ENCODE measurements at places on chromosomes 7 and 10.

GRCh38 chr7:25221009-25221408, 7.3 kb downstream of the NPVF start:
- DNase-seq: no peak

- no peak for DNase-seq
Measured at GRCh38 chr10:84755311-84755710, 426.9 kb downstream of the CCSER2 start.

GRCh38 chr10:77801474-77802161, 124.9 kb downstream of the DLG5 start:
- DNase-seq: no peak

DNA sequence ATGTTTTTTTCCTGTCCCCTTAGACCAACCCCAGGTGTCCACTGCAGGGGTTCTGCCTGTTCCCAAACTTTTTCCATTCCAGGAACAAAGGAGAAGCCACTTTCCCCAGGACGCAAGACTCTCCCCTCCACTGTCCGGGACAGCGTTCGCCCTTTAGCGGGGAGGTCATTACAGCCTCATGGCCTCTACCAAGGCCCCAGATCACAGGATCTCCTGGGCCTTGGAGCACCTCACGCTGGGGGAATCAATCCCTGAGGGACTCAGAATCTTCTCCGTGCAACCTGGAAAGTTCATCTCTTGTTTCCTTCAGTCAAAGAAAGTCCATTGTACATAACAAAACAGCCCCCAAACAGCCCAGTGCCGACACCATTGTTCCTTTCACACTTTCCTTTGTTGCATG, 41.2 kb downstream of the MKI67 start:
- no peak for DNase-seq

DNA sequence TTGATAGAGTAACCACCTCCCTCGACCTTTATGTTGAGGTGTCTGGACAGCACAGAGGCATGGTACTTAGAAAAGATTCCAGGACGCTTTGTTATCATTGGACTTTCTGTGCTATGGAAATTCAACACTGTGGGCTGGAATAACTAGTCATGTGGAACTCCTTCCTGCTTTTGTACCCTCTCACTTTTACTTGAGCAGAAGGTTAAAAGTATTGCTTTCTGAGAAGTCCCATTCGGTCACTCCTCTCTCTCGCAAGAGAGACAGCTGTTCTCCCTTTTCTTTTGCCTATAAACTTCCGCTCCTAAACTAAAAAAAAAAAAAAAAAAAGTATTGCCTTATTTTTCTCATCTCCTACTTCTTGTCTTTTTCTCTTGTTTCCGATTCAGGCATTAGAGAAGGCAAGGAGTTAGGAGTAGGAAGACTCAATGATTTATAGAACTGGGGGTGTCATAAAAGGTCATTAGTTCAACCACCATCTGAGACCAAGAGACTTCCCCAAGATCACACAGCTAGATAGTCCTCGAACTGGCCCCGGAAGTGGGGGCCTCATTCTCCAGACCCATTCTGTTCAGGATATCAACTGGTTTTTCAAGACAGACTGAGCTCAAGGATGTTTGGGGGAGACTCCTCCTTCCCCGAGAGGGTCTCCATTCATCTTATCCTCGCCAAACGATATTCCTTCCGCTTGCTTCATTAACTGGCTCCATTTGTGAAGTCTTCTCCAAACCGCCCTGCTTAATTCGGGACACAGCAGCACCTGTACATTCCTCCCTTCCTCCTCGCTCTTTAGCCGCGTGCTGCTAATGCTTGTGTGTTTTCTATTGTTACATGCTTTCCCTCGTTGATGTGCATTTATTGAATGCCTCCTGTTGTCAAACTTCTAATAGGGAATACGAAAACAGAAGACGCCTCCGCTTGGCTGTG, 995 bp upstream of the INPP5F start:
- DNase-seq: peak; percentile 77

- no peak for DNase-seq
Measured at GRCh38 chr7:83451501-83452045, 197.4 kb downstream of the SEMA3E start.

- peak; percentile 16 for DNase-seq
Measured at GRCh38 chr7:104179178-104179577, 28.6 kb downstream of the ORC5 start.

GRCh38 chr7:70512761-70513160, 619.2 kb upstream of the GALNT17 start:
- DNase-seq: no peak

DNA sequence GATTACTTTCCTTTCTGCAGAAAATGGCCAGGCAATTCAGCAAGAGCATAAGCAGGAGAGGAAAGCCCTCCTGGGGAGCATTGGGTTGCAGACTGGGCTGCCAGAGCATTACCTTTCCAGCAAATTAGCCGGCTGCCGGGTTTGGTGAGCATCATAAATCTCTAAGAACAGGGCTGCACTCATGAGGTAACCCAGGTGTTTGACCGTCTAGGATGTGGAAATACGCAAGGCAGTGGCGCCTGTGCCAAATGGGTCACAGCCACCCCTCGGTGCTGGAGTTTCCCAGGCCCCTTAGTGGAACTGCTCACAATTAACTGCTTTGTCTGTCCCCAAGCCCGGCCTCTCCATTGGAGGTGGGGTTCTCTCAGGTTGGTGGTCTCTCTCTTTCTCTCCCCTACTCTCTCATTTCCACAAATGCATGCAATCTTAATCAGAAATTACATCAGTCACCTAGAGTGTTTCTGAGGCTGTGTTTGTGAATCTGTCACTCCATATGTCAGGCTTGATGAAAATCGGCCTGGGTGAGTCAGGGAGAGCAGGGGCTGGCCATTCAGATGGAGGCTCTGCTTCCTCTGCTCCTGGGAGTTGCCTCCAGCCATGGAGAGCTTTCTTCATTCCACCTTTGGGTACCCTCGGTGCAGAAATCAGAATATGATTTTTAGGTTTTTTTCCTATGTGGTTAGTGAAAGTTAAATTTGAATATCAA, 26.7 kb downstream of the PTN start:
- DNase-seq: no peak

- DNase-seq: no peak
Measured at GRCh38 chr7:12090757-12091221, 120.3 kb upstream of the TMEM106B start.

- no peak for DNase-seq
Measured at GRCh38 chr10:33217854-33218253, 116.6 kb downstream of the NRP1 start.

- no peak for DNase-seq
Measured at GRCh38 chr10:6177880-6178281, 24.9 kb upstream of the PFKFB3 start.

DNA sequence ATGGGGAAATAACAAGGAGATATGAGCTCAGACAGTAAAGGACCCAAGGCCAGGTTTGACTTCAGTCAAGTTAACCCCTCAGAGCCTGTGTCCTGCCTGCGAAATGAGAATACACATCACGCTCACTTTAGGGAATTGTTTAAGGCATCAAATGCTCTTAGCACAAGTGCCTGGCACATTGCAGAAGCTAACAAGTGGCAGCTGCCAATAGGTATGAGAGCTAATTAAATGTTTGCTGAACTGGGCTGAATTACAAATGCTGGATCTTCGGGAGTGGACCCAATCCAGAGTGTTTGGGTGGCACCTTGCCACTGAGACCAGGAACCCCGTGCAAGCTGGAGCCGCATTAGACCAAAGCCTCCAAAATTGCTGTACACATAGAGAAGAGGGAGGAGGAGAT, 136.8 kb downstream of the C10orf90 start:
- DNase-seq: no peak

- DNase-seq: peak; percentile 81
Measured at GRCh38 chr7:76020031-76020714, 25.8 kb upstream of the TMEM120A start.

GRCh38 chr10:2701802-2702201, 365.5 kb upstream of the PFKP start:
- no peak for DNase-seq

- no peak for DNase-seq
Measured at GRCh38 chr10:77633376-77633775, 4.2 kb downstream of the KCNMA1 start.

DNA sequence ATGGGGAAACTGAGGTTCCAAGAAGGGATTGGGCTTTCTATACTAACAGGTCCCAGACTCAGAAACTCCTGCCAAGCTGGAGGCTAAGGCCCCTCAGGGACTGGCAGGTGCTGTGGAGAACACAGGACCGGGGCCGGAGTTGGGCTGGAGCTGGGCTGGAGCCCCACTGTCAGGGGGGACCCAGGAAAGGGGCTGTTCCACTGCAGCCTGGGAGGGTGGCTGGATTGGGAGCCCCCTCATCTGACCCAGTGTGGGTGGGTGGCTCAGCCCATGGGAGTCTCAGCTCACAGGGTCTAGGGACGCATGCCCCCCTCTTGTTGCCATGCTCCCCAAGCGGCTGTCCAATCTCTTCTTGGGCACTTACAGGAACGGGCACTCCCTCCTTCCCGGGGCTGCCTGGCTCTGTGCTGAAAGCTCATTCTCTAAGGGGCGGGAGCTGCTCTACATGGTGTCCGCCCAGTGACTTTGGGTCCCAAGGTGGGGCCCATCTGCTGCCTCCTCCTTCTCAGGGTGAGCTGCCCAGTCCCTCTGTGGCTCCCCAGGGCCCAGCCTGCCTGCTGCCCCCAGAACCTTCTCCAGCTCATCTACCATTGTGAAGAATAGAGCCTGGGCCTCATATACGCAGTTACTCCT, 126.5 kb downstream of the MYL10 start:
- no peak for DNase-seq

- no peak for DNase-seq
Measured at GRCh38 chr7:142511801-142512200, 237.5 kb upstream of the PRSS1 start.

- no peak for DNase-seq
Measured at GRCh38 chr7:31076051-31076450, 23.9 kb downstream of the ADCYAP1R1 start.

DNA sequence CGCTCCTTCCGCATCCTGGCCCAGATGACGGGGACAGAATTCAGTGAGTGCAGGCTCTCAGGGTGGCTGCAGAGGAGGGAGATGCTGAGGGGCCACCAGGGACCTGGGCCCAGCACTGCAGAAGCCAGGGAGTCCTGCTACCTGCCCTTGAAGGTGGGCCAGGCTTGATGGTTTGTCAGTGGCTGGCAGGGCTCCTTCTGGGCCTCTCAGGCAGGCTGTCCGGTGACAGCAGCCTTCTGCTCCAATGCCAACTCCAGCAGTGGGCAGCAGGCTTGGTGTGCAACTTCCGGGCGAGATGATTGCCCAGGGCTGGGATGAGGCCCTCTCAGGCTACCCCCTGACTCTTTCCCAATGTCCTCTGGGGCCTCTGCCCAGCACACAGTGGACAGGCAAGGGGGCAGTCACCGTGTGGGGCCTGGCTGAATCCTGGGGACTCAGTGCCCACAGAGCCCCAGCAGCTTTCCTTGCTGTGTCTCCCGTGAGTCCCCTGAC, 23.8 kb downstream of the LDB3 start:
- no peak for DNase-seq

DNA sequence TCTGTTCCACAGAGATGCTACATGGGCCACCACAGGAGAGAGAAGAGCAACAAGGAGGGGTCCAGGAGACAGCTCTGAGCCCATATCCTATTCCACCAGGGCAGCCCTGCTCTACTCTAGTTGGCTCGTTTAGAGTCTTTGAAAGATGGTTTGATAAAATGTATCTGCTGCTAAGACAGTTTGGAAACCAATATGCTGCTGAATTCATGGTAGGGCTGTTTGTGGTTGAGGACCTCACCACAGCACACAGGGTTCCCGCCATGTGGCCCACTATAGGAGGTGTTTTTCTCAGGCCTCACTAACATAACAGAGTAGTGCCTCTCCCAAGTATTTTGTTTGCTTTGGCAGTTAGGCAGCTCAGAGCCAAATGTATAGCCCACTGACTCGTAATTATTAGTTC, 35.8 kb upstream of the ZC3HAV1L start:
- no peak for DNase-seq

DNA sequence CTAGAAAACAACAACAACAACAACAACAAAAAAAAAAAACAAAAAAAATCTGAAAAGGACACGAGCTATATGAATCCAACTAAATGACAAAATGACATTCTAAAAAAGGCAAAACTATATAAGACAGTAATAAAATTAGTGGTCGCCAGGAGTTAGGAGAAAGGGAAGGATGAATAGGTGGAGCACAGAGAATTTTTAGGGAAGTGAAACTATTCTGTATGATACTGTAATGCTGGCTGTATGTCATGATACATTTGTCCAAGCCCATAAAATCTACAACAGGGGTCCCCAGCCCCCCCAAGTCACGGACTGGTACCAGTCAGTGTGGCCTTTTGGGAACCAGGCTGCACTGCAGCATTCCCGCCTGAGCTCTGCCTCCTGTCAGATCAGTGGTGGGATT, 2.8 kb upstream of the PUS7 start:
- no peak for DNase-seq

GRCh38 chr7:36208997-36209813, 56.2 kb downstream of the EEPD1 start:
- no peak for DNase-seq

DNA sequence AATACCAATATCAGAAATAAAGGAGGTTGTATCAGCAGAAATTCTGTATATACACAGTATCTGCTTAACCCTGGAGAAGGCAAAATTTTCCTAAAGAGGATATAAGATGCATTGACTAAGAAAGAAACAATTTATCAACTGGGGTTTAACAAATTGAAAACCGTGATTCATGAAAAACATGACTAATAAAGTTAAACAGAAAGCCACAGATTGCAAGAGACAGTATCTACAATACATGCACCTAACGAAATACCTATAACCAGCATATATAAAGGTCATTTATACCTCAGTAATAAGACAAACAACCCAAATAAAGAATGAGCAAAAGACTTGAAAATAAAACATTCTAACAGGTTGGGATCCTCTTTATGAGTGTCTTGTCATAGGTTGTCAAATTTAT, 101.8 kb downstream of the IQUB start:
- DNase-seq: no peak

GRCh38 chr7:117829450-117830117, 43.7 kb downstream of the CTTNBP2 start:
- DNase-seq: no peak

- DNase-seq: no peak
Measured at GRCh38 chr10:100970914-100971811, 1.9 kb downstream of the SEMA4G start.

- no peak for DNase-seq
Measured at GRCh38 chr7:150385302-150385723, 6.2 kb downstream of the ZNF775 start.

DNA sequence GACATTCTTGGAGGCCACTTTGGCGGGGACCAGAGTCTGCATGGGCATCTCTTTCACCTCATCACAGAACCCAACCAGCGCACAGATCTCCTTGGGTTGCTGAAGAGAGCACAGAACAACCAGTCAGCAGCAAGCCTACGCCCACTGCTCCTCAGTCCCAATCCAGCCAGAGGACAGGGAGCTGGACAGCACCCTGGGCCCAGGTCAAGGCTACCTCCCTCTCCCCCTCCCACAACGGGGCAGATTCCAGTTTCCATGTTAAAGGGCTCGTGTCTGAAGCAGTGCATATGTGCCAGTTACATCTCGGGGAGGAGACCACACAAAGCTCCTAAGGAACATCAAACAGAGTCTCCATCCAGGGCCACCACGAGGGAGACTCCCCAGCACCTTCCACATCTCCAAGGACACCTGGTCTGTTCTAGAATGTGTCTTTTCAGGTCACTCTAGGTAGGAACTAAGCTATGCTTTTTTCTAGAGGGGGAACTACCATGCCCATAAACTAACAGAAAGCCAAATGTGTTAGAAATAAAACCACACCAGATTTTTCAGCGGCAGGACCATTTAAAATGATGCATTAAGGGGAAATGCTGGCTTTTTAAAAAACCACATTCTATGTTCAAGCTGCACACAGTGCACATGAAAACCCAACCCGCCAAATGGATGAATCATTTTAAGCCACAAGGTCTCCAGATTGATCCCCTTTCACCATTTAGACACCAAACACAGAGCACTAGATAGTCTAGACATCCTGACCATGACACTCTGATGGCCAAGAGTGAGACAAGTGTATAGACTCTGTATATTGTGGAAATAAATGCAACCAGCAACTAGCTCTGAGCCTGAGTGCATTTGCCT, 28.9 kb downstream of the PSAP start:
- DNase-seq: peak; percentile 27

All from KBM-7 (cell line).